ENCODE measurements at places on chromosomes 5 and 9.

- no peak for DNase-seq
Measured at GRCh38 chr5:127858116-127858784, 155.1 kb downstream of the CCDC192 start.

- no peak for DNase-seq
Measured at GRCh38 chr5:136070486-136071285, 41.9 kb downstream of the TGFBI start.

DNA sequence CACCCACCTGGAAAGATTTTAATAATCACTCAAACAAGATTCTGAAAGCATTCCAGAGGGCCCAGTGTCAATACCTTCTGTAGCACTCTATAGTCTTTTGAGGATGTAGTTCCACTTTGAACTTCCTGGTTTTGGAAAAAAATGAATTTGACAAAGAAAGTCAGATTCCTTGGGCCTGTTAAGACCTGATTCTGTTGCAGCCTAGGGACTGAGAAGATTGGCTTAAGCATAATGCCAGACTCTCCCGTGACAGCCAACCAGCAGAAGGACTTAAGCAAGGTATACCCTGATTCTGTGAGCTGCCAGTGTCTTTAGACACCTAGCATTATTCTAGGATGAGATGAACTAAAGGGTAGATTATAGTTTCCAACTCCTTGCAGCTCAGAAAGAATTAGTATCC lies 6.8 kb downstream of the SPINK5 start:
- DNase-seq, result no peak

DNA sequence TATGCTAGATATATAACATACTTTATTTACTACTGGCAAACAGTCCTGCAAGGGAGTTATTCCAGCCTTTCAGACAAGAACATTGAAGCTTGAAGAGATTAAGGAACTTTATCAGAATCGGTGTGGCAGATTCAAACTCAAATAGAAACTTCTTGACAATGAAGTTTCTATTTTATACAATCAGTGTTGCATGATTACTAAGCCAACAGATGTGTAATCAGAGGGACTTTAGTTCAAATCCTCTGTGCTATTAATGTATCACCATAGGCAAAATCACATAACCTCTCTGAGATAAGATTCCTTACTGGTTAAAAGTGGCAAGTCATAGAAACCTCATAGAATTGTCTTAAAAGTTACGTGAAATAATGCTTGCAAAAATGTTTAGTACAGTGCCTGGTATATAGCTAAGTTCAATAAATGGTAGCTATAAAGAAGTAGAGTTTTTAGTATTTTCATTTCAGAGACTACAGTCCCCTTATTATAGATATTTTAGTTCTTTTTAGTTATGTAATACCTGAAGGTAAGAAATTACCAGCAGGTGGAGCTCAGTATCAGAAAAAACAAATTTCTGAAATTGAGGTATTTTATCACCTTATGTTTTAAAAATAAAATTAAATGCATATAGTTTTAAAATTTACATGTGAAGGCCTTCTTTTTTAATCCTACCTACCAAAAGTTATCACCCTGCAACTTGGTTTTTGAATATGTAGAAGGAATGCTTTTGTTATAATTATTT lies 172.1 kb downstream of the FER start:
- no peak for DNase-seq

- no peak for DNase-seq
Measured at GRCh38 chr9:127562841-127563401, 49.2 kb upstream of the STXBP1 start.

DNA sequence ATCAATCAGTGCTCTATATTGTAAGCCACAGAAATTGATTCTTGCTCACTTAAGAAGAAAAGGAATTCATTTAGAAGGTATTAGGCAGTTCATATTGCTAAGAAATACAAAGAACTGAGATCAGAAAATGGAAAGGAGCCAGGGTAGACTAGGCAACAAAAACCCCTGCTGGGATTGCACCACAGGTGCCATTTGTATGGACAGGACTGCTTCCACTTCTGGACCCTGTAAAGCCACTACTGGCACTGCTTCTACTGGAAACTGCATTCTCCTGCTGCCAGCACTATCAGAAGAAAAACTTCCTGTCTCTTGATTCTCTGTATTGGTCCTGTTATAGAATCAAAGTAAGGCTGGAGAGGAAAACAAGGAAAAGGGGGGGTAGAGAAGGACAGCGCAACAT lies 45.9 kb downstream of the CERT1 start:
- no peak for DNase-seq

GRCh38 chr9:14021871-14022525 lies 291.9 kb downstream of the NFIB start:
- no peak for DNase-seq

GRCh38 chr5:121967187-121967586 lies 5.4 kb downstream of the SRFBP1 start:
- DNase-seq, result no peak

GRCh38 chr5:170330568-170331054 lies 33.0 kb upstream of the LCP2 start:
- DNase-seq, result no peak

DNA sequence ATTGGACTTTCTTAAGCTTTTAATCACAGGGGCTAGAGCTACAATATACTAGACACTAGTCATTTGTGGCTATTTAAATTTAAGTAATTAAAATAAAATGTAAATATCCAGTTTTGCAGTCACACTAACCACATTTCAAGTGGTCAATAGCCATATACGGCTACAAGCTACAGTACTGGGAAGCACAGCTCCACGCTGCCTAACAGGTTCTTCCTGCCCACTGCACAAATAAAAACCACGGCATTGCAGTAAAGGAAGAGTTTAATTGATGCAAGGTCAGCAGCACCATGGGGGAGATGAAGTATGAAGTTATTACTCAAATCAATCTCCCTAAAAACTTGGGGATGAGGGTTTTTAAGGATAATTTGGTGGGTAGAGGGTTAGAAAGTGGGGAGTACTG lies 134.1 kb downstream of the LURAP1L start:
- no peak for DNase-seq

GRCh38 chr5:2183154-2184025 lies 300.7 kb upstream of the IRX4 start:
- no peak for DNase-seq

GRCh38 chr5:89083791-89084190 lies 200.8 kb upstream of the MEF2C start:
- no peak for DNase-seq

DNA sequence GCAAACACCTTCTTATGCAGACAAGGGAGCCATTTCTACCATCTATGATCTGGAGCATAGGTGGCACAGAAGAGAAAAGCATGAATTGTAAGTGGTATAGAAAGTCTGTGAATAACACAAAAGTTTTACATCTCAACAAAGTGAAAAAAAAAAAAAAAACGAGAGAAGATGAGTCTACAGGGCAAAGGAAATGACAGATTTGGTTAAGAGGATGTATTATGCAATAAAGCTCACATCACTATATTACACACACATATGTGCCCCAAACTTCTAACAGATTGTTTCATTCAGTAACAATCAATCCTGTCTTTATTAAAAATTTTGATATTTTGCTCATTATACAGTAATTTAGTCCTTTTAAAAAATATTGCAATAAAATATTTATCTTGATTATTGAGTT lies 49.8 kb downstream of the CERT1 start:
- no peak for DNase-seq

DNA sequence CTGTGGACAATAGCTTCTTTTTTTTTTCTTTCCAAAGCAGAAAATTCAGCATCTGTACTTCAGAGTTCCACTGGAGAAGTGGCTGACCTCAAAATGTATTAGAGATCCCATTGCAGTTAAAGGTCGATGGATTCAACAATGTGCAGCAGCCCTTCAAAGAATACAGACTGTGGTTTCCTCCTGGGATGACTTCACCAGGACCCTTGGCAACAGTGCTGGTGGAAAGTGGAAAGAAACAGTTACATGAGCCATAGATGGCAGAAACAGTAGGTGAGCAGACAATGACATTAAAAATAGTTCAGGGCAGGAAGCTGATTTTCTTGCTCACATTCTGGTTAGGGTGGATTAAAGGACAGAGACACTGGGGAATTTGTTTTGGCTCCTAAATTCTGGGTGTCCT lies 62.4 kb downstream of the SLC28A3 start:
- no peak for DNase-seq

GRCh38 chr9:32877639-32878217 lies 94.4 kb downstream of the TMEM215 start:
- DNase-seq, result no peak

DNA sequence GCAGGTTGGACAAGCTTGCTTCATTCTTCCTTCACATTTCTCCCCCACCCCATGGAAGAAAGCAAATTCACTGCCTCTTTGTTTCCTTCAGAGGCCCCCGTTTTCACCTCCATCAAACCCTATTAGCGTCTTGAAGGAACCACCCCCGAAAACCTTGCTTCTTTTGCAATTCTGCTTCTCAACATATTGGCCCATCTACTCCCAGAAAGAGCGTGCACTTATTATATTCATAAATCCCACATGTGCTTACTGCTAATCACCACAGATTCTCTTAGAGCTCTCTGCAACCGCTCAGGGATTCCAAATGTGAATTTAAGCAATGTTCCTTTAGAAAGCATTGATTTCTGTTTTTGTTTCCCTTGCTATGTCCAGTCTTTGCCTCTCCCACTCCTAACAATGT lies 1.1 kb downstream of the F2RL2 start:
- DNase-seq, result no peak

GRCh38 chr9:130237763-130238524 lies 27.6 kb upstream of the HMCN2 start:
- no peak for DNase-seq

DNA sequence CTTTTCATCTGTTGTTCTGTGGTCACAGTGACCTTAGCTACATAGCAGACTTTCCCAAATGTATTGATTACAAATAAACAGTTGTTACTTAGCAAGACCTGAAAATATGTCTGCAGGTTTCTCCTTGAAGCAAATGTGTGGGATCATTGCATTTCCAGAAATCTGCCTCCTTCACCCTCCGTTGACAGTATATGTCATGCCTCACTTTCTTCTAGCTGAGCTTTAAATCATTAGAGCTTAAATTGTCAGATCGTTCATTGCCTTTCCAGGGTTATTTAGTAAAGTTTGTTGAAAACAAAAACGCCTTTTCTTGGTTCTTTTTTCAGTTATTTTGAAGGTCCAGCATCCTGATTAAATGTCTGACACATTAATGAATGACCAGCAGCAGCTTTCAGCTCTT lies 2.3 kb upstream of the MAML1 start:
- no peak for DNase-seq

GRCh38 chr5:42719034-42719433 lies 37.6 kb upstream of the CCDC152 start:
- no peak for DNase-seq

GRCh38 chr9:16732546-16732945 lies 137.9 kb downstream of the BNC2 start:
- no peak for DNase-seq

GRCh38 chr5:32865475-32865874 lies 154.4 kb downstream of the NPR3 start:
- DNase-seq, result no peak

DNA sequence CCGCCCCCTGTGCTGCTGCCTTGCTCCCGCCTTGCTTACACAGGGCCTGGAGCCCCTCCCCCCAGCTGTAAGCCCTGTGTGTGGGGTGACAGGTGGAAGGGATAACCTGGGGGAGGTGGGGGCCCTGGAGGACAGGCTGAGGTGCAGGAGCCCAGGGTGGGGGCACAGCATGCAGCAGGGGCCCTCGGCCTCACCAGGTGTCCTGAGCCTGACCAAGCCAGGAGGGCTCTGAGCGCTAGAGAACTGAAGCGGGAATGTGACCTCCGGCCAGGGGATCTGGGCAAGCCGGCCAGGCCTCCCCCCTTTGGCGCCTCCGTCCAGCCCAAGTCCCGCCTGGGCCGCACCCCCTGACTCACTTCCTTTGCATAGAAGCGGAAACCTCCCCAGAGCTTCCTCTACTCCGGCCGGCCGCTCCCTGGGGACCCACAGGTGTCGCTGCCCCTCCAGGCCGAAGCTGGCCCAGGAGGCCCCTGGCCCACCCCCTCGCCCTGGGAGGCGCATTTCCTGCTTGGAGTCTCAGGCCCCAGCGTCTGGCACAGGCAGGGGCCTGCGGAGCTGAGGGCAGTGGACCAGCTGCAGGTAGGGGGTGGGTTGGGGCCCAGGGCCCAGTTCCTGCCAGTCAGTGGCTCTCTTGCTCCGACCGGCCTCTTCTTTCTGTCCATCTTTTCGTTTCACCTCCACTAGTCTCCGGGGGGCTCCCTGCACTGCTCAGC lies at the start of gene TOR4A:
TOR4A (plus strand) TSS at position 398 of the 713 bp plus-strand sequence. CDS start 964 bp downstream, outside the sequence.
- no peak for DNase-seq

DNA sequence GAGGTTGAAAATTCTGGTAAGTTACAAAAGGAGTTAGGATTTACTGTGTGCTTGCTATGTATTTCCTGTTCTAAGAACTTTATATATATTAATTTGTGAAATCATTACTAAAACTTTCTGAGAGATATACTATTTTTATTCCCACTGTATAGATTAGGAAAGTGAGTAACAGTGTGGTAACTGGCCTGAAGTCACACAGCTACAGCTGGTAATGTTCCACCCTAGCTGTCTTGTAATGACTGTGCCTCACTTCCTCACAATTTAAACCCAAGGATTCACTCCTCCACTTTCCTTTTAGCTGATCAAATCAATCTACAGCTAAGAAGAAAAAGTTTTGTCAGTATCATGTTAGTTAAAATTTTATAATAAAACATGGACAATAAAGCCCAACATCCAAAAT lies 278.8 kb downstream of the GAS1 start:
- no peak for DNase-seq

GRCh38 chr5:17132444-17133083 lies 84.9 kb upstream of the BASP1 start:
- no peak for DNase-seq

DNA sequence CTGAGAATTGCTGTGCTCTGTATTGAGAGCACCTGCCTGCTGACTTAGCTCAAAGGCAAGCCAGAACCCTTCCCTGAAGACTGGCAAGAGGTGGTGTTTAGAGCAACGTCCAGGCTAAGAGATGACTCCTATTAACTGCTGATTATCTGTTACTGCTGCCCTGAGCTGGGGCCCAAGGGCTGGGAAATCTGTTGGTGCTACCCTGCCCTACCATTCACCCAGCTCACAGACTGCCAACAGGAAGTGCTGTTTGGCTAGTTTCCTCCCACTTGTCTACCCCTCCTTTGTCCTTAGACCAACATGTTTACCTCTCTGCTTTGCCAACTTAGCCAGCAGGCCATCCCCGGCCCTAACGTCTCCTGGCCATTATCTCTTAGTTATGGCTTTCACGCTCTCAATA lies 6.9 kb downstream of the RAB24 start:
- DNase-seq, result no peak

- no peak for DNase-seq
Measured at GRCh38 chr5:51632027-51632426, 248.8 kb downstream of the ISL1 start.

DNA sequence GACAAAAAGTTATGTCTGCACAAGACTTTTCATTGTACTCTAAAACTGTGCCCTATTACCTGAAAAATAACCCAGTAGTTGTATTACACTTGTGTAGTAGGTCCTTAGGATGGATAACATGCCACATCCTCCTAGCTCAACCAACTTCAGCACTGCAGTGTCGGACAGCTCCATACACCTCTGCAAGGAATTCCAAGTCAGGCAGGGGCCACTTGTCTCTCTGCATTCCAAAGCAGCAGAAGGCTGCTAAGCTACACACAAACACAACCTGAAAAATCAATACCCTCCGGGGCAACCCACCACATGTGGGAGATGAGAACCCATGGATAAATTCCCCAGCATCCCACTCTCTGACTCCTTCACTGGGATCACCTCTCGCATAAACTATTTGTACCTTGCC lies 50.2 kb downstream of the MED10 start:
- peak; percentile 5 for DNase-seq

GRCh38 chr5:54590824-54591223 lies 73.3 kb downstream of the SNX18 start:
- no peak for DNase-seq

GRCh38 chr5:142215915-142216681 lies 107.5 kb downstream of the NDFIP1 start:
- DNase-seq, result no peak
